Activated CD4-positive, alpha-beta T cell treated with anti-CD3 and anti-CD28 coated beads for 24 hours (primary cell): ENCODE measurements at places on chromosomes 4 and X.

GRCh38 chrX:42955349-42955748 is 177.4 kb upstream of the PPP1R2C start:
- DNase-seq, result no peak

GRCh38 chrX:123093792-123094191 is 90.3 kb upstream of the GRIA3 start:
- no peak for DNase-seq

DNA sequence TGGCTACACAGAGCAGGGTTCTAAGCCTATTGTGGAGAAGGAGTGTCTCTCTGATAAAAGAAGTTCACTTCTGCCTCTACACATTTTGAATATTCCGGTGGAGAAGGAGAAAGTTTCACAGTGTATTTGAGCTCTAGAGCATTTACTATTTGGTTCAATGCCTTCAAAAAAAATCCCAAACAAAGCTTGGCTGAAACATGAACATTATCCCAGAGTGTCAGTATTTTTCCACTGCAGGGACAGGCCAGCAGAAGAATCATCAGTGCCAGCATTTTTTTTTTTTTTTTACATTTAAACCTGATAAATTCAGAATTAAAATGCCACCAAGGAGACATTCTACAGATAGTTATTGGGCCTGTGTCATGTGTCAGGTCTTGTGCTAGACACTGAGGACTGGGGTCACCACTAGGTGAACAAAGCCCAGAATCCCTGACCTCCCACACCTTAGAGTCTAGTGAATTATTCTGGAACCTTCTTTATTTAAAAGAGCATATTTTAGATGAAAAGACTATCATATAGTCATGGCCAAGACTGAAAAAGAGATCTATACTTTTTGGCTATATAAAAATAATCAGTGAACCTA is 48.0 kb upstream of the NAP1L5 start:
- no peak for DNase-seq

GRCh38 chr4:103754844-103755243 is 35.1 kb upstream of the TACR3 start:
- DNase-seq, result no peak

DNA sequence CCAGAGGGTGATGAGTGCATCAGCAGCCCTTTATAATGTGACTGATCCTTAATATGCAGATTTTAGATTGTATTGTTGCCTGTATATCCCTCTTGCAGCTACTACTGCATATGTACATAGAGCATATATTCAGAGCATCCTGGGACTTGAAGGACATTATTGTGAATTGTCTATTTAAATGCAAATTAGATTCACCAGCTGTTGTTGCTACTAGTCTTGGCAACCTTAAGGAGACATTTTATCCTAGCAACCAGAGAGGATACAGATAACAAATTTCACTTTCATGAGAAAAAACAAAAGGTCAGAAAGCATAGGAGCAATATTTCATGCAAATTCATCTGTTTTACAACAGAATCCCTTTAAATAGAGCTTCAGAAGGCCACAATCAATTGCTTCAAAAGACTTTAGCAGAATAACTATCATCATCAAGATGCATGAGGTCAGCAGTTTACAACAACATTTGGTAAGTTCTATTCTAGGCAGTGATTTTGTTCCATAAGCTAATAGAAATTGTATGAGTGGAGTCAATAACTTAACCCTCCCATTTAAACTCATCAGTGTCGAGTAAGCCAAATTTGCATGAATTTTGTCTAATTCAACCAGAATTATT is 148.6 kb downstream of the GC start:
- DNase-seq, result no peak

DNA sequence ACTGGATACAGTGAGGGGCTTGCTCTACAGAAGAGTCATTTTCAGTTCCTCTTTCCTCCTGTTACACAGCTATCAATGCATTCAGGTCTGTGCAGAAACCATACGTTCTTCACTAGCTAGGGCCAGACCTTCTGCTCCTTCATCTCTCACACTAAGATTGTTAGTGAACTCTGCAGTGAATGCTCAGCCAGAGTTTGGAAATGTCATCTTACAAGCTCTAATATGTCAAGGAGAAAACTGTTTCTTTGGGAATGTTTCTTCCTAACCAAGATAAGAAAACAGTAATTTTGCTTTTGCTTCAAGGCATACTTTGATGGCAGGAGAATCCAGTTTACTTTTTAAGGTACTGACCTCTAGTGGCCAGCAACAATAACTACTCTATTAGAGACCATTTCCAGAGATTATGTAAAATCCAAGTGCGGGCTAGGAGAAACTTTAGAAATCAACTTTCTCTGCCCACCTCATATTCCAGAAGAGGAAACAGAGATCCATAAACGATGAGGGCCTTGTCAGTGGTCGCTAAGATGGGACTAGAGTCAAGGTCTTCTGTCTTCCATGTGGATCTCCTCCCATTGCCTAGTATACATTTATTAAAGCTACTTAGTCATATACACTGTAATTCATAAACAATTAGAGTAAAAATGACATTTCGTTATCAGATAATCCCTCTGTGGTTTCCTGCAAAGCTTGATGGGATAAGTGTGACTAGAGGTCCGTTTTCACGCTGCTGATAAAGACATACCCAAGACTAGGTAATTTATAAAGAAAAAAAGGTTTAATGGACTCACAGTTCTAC is 12.1 kb upstream of the CC2D2A start:
- DNase-seq, result no peak

DNA sequence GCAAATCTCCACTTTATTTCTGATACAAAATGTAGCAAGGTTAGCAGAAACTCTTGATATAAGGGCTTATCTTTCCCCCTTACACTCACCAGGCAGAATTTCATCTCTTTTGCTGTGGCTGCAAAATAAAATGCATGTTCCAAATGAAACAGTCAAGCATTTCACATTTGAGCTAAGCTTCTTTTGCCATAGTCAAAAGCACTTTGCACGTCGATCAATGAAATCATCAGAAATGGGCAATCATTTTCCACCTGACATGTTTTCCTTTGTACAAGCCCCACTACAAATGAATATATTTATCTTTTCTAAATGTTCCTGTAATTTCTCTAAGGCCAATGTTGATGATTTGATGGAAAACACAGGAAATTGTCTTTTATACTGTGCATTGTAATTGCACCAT is 178.4 kb downstream of the ANKRD50 start:
- no peak for DNase-seq

GRCh38 chr4:120105472-120105871 is 38.8 kb upstream of the MAD2L1 start:
- DNase-seq, result no peak
